Activated CD8-positive, alpha-beta memory T cell treated with anti-CD3 and anti-CD28 coated beads for 4 hours (primary cell): ENCODE measurements at places on chromosomes 4 and X.
A peak's percentile ranks its signal among the peaks of the same experiment; 100 is the strongest.

- no peak for DNase-seq
Observed at GRCh38 chr4:160026721-160027120, 923.8 kb downstream of the RAPGEF2 start.

- DNase-seq = no peak
Observed at GRCh38 chr4:42310358-42310757, 86.9 kb upstream of the SHISA3 start.

DNA sequence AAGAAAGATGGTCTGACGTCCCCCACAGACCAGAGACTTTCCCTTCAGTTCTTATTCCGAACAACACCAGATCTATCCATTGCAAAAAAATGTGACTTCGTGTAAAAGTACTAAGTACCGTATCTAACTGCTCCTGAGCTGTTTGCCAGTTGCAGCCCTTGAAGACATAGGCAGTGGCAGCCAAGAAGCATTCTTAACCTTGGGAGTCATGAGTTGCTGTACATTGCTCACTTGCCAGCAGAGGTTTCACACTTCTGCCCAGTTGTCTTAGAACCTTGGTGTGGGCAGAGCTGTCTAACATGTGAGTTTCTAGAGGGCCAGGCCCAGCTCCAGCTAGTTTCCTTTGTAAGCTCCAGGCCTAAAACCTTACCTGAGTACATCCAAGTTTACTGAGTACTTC lies 10.5 kb upstream of the CHRDL1 start:
- DNase-seq = no peak

- DNase-seq = no peak
Observed at GRCh38 chr4:72084587-72085011, 52.8 kb downstream of the NPFFR2 start.

GRCh38 chr4:88457307-88458103 lies 586 bp downstream of the HERC5 start:
- peak; percentile 2 for DNase-seq

DNA sequence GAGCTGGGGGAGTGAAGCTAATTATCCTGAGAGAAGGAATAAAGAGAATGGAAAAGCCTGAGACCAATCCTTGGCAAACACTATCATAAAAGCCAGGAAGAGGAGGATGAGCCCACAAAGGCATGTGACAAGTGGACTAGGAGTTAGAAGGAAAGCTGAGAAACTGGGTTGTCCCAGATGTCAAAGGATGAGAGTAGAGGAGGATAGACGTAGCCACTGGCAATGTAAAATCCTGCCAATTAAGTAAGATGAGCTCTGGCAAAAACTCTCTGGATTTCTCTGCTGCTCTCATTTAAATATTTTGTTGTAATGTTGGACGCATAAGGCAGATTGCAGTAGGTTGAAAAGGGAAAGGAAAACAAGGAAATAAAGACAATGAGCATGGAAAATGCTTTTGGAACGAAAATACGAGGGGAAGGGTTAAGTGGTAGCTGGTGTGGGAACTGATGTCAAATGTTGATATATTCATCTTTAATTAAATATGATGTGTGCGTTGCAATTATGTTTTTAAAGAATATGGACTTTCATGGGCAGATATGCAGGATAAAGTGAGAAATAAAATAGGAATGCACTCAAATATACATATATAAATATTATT lies 14.2 kb upstream of the VEGFC start:
- DNase-seq = no peak

DNA sequence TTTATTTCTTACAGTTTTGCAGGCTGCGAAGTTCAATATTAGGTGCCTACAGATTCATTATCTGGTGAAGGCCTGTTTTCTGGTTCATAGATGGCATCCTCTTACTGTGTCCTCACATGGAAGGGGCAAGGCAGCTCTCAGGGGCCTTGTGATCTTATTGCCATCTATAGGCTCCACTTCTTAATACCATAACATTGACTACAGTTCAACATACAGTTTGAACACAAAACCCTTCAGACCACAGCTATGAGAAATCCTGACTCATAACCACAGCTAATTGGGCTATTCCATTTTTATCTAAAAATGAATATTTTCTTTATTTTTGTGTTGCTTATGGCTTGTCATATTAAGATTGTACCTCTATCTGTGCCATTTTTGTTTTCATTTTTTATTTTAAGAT lies 72.3 kb downstream of the STAG2 start:
- no peak for DNase-seq

DNA sequence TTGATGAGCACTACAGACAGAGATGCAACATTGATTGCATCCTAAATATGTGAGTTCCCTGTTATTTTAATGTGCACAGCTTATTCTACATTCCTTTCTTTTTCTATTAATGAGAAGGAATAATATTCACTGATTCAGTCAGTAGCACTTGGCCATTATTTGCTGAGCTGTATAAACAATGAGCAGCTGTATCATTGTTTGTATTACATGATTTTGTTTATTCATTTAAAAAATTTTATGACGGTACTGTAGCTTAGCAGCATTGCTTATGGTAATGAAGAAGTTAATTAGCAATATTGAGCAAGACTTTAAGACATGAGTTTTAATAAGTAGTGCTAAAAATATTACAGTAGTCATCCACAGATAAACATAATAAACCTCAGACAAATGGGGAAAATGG lies 582.0 kb downstream of the ADGRL3 start:
- DNase-seq = no peak

DNA sequence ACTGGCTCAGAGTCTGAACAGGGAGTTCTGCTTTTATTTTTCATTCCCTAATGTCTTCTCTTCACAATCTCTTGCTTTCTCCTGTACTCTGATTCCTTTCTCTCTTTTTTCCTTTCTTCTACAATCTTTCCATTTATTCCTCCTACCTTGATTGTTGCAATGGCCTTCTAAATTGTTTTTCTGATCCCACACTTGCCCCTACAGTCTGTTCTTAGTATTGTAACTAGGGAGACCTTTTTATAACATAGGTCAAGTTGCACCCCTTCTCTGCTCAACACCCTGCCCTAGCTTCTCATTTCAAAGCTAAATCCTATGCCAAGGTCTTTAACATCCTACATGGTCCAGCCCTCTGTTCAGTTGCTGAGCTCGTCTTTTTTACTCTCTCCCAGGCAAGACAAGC lies 277.9 kb downstream of the GBA3 start:
- no peak for DNase-seq

GRCh38 chr4:153927451-153927850 lies 138.6 kb upstream of the SFRP2 start:
- no peak for DNase-seq

- no peak for DNase-seq
Observed at GRCh38 chr4:56637791-56638190, 43.3 kb downstream of the HOPX start.

DNA sequence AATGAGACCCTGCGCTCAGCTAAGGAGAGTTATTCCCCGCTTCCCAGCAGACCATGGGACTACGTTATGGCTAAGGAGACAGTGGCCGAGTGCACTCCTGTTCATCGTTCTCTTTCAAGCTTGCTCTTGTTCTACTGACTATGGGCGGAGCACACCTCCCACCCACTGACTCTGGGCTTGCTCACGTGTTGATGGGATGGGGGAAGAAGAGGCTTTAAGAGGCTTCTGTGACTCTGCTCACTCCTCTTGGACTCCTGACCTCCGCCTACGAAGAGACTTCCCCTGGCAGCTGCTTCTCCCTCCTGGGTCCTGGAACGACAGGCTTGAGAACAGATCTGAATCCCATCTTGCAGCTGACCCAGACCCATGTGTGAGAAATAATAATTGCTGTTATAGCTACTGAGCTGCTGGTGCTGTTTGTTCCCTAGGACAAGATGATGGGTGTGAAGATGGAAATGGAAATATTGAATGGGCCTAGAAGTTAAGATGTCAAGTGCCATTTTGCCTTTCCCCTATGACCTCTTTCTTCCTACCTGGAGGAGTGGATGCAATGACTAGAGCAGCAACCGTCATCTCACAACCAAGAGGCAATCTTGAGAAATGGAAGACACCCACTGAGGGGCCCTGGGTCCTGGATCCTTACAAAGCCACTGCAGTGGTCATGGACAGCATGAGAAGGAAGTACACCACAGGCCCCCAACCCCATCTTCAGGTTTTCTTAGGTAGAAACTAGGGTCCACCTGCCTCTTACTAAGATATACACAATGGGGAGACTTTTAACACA lies 38.7 kb upstream of the IRAK1 start:
- no peak for DNase-seq

DNA sequence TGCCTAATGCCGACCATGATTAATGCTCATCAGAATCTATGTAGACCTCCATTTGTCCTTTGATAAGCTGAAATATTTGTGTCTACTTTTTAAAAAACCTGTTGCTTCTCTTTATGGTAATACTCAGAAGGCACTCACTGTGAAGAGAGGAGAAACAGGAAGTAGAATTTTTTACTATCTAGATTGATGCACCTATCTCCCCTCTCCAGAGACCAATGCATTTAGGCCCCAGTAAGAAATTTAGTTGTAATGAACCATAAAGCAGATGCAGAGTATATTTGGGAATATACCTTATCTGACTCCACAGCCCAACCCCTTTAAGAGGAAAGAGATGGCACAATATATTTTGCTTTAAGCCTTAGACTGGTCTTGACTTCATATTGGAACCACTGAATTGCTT lies 11.1 kb downstream of the TBL1X start:
- no peak for DNase-seq

DNA sequence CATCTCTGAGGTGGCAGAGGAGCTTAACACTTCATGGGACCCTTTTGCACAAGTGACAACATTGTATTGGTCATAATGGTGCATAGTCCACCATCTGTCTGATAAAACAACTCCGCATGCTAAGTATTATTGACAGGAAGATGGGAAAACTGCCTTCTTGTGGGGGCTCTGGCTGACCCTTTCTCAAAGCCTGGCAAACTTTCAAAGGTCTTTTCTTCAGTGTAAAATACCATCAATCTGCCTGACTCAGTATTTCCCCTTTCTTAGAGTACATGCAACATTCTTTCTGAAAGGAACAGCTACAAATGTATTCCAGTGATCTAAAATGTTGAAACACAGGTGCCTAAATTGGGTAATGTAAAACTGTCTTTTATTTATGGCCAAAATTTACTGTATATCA lies 89.1 kb downstream of the NAA11 start:
- no peak for DNase-seq

GRCh38 chrX:13864264-13864663 lies 47.4 kb upstream of the GPM6B start:
- no peak for DNase-seq

DNA sequence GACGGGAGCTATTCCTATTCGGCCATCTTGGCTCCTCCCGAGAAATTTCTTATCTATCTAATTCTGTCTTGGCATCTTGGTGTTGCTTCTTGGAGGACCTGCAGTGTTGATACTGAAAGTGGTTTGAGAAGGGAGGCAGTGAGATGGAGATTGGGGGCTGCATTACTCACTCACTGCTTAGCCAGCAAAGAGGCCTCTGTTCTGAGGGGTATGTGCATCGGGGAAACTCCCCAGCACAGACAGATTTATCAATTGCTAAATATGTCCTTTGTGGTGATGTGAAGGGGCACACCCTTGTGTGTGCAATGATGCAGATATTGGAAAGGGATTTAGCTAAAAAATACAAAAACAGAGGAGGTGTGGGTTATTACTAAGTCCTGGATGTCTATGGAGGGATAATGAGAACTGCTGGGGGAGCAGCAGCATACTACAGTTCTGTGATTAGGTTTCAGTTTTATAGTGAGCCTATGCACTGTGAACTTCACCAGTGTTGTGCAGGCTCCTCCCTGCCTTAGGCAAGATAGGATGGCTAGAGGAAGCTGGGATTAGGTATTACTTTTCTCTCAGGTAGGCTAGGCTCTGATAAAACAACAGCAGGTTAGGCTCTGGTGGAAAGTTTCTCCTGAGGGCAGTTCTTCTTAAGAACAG lies 279.0 kb downstream of the HS3ST1 start:
- DNase-seq = no peak

DNA sequence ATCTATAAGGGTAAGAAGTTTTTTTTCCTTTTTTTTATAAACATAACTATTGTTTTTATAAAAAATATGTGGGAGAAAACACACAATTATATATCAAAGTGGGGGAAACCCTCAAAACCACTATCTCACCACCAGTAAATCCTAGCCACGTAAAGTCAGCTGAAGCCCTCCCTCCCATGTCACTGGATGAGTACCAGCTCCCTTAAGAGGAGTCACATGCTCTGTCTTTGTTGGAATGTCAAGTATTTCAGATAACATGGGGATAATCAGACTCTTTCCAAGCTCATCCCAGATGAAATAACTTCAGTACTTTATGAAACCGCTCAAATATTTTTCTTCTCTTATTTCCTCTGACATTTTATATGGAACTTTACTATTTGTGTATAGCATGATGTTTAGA lies 2.4 kb downstream of the MYOZ2 start:
- DNase-seq = no peak

DNA sequence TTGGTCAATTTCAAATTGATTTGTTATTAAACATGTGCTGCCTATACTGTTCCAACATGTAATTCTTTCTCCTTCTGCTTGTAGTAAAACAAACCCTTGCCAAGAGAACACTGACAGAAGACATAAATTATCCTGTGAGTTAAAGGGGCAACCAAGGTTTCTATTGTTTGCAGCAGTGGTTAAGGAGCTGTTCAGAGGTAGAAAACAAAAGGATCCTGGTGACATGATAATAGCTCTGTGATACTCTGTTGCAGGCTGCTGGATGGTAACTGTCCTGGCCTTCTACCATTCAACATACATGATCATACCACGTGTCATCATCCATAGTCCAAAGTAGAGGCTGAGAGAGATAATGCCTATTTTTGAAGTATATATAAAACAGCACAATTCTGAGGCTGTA lies 75.8 kb upstream of the F9 start:
- no peak for DNase-seq

GRCh38 chrX:70907900-70908299 lies 611 bp downstream of the TEX11 start:
- no peak for DNase-seq

DNA sequence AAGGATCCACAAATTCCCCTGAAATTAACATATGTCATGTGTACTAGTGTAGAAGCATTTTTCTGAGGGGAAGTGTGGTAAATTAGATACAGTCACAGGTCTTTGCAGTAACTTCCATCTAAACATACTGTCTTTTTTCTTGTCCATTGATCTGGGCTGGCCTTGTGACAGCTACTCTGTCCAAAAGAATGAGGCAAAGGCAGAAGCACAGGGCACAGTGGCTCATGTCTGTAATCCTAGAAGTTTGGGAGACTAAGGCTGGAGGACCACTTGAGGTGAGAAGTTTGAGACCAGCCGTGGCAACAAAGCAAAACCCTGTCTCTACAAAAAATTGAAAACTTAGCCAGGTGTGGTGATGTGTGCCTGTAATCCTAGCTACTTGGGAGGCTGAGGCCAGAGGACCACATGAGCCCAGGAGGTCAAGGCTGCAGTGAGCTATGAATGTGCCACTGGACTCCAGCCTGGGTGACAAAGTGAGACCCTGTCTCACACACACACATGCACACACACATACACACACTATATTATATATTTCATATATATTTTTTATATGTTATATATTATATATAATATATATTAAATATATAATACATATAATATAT lies 47.6 kb downstream of the HAND2 start:
- no peak for DNase-seq

GRCh38 chr4:113745711-113746110 lies 15.8 kb downstream of the CAMK2D start:
- DNase-seq = no peak
